ENCODE measurements at places on chromosomes 3 and 15.

DNA sequence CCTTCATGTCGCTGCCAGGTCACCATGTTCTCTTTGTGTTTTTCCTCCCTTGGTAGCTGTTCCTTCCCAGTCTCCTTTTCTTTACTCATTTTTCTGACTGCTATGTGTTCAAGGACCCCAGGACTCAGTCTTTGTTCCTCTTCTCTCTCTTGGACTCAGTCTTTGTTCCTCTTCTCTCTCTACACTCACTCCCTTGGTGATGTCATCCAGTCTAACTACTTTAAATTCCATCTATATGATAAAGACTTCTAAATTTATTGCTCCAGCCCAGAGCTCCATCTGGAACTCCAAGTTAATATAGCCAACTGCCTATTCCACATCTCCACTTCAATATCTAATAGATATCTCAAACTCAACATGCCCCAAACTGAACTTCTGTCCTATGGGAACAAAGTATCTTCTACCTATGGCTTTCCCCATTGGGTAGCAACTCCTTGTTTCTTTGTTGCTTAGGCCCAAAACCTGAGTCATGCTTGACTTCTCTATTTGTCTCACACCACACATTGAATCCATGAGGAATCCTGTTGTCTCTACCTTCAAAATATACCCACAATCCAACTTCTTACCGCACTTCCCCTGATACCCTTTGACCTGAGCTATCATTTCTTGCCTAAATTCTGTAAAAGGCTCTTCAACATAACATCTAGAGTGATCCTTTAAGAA lies 4.9 kb upstream of the DYNC1LI1 start:
- DNase-seq, result no peak

GRCh38 chr3:88267847-88268246 lies 118.1 kb downstream of the C3orf38 start:
- DNase-seq, result no peak

GRCh38 chr3:191290311-191291025 lies 38.7 kb upstream of the CCDC50 start:
- DNase-seq, result no peak

GRCh38 chr3:169133178-169134161 lies 530.0 kb downstream of the MECOM start:
- no peak for DNase-seq

DNA sequence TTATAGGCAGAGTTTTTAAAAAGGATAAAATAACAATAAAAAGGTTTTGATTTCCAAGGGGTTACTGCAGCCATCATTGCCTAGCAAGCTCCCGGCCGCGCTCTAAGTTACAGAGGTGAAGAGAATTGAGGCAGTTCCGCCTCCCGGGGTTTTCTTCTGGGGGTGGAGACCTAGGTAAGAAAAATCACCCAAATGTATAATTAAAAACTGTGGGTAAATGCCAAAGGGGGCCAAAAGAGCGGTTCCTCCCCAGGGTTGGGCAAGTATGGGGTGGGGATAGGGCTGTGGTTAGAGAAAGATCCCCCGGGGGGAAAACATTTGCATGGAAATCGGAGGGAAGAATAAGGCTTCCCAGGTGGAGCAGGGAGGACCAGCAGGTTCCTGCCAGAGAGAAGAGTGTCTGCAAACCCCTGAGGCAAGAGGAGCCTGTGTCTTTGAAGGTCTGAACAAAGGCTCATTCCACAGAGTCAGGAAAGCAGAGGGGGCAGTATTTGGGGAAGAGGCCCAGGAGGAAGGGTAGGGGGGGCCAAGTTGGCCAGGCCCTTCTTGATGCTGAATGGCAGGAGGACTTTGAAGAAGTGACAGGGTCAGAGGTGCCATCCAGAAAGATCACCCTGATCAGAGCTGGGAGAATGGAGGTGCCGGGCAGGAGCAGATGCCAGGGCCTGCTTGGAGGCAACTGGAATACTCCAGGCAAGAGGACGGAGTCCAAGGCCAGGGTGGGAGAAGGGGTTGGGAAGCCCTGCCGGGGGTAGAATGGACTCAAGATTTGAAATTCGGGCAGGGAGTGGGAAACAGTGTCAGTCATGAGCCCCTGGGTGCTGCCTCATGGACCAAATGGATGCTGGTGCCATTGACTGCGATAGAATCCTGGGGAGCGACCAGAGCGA lies 152.9 kb upstream of the RGMA start:
- DNase-seq, result no peak

- no peak for DNase-seq
These were observed 14.8 kb upstream of the HTR3E start for GRCh38 chr3:184082034-184082433.

DNA sequence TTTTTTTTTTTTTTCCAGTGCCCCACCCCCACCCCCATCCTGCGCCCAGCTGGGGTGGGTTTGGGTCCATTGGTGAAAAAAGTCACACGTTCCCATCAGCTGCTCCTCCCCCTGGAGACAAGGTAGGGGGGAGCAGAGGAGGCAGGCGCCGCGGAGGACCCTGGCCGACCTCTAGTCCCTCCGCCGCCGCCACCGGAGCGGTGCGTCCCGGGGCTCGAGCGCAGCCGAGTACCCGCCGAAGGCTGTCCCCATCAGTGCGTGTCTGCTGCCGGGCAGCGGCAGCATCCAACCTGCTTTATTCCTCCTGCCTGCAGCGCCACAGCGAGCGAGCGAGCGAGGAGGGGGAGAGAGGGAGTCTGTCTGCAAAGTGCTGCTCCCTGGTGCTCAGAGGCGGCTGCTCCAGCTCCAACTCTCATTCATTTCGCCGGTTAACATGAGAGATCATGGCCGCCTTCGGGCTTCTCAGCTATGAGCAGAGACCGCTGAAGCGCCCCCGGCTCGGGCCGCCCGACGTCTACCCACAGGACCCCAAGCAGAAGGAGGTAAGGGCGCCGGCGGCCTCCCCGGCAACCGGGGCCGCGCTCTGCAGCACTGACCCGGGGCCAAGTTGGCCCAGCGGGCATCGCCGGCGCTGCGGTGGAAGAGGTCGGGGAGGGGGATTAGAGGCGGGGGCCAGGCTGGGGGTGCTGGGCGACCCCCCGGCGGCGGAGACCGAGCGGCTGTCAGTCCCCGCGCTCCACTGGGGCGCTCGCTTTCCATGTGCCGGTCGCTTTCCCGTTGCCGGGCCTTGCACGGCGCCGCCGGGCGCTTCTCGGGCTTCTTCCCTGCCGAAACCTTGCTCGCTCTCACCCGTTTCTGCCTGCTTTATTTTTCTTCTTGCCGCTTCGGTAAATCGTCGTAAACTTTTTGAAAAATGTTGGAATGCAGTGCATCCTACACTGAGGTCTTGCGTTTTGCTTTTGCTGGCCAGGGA lies 1.3 kb downstream of the MED12L start:
- DNase-seq, result peak; percentile 67

DNA sequence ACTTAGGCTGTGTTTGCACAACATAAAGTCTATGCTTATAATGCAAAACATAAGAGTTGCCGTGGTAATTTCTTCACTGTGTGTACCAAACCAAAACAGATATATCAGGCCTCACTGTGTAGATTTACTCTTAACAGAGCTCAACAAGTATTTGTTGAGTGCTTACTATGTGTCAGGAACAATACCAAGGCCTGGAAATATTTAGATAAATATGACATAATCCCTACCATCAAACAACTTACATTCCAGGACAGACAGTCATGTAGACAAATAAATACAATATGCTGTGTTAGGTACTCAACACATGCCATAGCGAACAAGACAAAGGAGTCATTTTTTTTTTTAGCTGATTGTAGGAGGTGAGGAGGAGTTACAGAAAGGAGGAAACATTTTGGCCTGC lies 554.0 kb downstream of the NSUN3 start:
- DNase-seq, result no peak

DNA sequence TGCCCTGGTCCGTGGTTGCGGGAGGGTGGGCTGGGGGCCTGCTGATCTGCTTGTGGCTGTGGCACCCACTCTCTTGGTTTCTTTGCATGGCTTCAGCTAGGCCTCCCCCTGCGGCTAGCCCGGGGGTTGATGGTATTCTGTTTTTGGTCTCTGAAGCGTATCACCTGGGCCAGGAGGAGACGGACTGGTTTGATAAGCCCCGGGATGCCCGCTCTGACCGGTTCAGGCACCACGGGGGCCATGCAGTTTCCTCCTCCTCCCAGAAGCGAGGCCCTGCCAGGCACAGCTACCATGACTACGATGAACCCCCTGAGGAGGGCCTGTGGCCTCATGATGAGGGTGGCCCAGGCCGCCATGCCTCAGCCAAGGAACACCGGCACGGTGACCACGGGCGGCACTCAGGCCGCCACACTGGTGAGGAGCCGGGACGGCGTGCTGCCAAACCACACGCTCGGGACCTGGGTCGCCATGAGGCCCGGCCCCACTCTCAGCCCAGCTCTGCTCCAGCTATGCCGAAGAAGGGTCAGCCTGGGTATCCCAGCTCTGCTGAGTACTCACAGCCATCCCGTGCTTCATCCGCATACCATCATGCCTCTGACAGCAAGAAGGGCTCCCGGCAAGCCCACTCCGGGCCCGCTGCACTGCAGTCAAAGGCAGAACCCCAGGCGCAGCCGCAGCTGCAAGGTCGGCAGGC lies 11.3 kb upstream of the APEH start:
- no peak for DNase-seq

DNA sequence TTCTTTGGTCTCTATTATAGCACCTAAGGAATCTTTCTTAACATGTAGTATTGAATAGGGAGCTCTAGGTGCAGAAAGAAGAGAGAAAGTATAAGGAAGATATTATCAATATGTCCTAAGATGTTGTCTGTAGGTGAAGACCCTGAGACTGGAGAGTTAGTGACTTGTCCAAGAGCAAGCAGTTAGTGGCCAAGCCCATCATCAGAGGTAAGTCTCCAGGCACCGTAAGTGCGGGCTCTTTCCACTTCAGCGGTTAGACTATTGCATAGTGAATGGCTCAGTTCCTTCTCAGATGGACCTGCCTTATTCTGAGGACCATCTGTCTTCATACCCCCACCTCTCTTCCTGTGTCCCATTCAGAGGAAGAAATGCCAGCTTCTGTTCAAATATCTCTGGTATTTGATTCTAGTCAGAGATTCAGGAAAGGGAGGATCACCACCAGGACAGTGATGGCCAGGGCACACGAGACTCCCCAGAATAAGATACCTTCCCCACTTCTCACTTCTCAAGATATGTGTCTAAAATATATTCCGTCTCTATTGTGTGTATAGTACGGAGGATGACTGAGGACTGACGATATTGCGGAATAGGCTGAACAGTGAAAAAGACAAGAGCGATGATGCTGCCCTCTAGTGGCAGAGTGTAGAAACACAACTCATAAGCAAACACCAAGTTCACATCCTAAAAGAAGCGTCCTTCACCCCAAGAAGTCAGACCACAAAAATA lies 19.1 kb upstream of the ADGRG7 start:
- DNase-seq, result peak; percentile 25

- DNase-seq, result no peak
These were observed 70.4 kb upstream of the KY start for GRCh38 chr3:134721214-134721613.

GRCh38 chr15:82540055-82540983 lies at the start of gene RPS17:
Gene RPS17 (minus strand): TSS chr15:82540457. CDS start chr15:82540428, 29 bp downstream.
- DNase-seq, result no peak

GRCh38 chr3:60216462-60217075 lies 1034.7 kb downstream of the FHIT start:
- DNase-seq, result no peak
